ENCODE measurements at places on chromosomes 16 and 17.

DNA sequence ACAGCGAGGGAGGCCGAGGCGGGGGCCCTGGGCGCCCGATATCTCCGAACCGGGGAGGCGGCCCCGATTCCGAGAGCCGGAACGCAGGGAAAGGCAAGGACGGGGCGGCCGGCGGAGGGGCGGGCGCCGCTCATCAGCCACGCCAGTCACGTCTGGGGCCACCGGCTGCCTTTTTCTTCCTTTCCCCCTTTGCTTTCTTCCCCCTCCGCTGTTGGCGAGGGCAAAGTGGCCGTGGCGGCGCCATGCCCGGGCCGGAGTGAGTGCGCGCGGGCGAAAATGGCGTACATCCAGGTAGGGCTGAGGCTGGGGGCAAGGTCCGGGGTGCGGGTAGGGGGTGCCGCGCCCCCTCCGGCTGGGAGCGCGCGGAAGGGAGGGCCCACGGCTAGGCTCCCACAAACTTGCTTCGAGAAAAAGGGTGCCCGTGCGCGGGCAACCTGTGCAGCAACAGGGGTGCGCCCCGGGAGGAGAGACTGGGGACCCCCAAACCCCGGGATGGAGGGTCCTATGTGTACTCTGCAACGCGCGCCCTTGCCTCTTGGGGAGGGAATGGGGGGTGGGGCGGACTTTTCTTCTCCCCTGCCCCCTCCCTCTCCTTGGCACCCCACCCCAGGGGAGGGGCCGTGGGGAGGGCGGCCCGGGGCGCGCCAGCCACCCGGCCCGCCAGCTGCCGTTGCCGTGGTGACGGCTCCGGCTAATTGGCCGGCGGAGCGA lies 486 bp downstream of the SYT17 start:
- DNase-seq = no peak

DNA sequence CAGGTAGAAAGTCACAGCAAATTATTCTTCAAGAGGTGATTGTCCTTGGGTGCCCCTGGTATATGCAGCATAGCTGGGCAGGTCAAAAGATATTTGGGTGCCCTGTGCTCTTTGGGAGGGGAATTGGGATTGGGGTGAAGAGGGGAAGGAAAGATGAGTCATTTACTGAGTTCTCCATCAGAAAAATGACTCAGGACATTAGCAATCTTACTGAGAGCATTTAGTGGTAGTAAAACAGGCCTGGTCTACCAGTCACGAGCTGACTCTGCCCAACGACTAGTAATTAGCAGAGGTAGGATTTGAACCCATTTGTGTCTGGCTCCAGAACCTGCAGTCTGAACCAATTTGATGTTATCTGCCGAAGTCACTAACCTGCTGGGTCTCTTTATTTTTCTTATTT lies 6.0 kb upstream of the GRIN2A start:
- DNase-seq = no peak

DNA sequence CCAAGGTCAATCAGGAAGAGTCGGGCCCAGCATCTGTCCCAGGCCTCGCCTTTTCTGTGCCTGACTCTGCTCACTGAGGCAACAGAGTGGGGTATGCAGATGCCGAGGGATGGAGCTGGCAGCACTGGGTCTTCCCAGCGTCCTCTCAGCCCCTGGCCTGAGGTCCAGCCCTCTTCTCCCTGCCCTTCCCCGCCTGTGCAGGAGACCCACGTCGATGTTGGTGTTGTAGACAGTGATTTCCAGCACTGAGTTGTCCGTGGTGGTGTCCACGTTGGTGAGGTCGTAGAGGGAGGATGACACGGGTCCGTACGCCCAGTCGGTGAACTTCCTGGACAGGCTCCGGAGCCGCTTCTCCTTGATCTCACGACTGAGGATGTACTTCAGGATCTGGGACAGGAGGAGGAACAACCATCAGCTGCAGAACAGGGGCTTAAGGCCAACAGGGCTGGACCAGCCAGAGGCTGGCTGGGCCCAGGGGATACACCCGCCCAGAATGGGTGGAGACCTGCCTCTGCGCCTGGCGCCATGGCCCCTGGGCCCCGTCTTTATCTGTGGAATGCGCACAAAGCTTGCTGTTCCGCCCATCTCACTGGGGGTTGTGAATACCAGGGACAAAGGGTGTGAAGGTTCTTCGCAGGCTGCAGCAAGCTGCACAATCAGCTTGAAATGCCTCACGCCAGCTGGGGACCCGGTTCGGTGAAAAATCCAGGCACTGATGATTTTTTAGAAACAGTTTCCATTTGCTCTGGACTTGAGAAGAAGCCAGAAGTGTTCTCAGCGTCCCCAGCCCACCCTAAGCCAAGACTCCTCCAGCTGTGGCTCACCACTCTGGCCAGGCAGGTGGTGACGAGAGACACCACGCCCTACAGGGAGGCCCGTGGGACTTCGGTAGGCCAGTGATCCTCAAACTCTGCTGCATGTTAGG lies 27.5 kb downstream of the TRPV3 start:
- DNase-seq = peak; percentile 2

DNA sequence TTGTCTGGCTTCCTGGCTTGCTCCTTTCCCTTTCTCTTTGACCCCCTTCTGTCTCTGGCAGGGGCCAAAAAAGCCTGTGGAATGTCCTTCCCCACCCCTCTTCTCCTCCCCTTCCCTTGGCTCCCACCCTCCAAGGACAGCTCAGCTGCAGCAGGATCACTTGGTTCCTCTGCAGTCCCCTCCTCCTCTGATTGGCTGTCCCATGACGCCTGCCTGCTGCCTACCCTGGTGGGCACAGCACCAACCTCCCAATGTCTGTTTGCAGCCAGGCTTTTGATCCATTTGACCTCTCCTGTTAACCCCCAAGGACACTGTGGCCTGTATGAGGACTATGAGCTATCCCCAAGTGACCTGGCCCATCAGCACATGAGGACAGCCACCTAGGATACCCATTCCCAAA lies 14.8 kb upstream of the MTMR4 start:
- DNase-seq = no peak

- DNase-seq = no peak
Observed at GRCh38 chr17:8408371-8408770, 10.7 kb upstream of the RNF222 start.

DNA sequence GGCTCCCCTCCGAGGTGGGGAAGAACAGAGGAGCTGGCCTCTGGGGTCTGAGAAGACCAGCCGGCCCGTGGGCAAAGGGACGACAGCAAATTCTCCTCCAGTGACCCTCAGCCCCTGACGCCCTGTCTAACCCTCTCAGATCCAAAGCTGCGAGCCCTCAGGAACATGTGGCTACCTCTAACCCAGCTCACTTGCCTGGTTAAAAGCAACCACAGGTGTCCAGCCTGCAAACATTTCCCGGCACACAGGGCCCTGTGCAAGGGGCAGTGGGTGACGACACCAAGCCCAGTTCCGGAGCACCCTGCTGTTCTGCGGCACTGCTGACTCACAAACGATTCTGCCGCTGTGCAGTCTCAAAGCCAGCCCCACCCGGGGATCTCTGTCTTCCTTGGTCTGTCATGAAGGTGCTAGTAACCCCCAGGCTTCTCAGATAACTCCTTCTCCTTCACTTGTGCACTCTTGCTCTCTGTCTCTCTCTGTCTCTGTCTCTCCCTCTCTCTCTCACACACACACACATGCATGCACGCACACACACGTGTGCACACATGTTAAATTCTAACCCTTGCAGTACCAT lies 23.0 kb downstream of the WNT3 start:
- no peak for DNase-seq

GRCh38 chr16:28977703-28978662 lies 3.4 kb downstream of the SPNS1 start:
- DNase-seq = no peak

GRCh38 chr17:37054894-37055293 lies 106.1 kb downstream of the AATF start:
- DNase-seq = no peak

All from AG09319 (cell line).